ENCODE measurements at places on chromosomes 2 and 18.

GRCh38 chr2:10824191-10824590 is 11.6 kb upstream of the PDIA6 start:
- DNase-seq = no peak

DNA sequence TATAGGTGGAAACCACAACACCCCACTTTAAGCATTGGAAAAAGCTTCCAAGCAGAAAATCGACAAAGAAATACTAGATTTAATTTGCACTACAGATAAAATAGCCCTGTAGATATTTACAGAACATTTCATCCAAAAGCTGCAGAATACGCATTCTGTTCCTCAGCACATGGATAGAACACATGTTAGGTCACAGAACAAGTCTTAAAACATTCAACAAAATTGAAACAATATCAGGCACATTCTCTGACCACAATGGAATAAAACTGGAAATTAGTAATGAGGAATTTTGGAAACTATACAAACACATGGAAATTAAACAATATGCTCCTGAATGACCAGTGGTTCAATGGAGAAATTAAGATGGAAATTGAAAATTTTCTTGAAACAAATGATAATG is 27.8 kb upstream of the XDH start:
- DNase-seq = no peak

DNA sequence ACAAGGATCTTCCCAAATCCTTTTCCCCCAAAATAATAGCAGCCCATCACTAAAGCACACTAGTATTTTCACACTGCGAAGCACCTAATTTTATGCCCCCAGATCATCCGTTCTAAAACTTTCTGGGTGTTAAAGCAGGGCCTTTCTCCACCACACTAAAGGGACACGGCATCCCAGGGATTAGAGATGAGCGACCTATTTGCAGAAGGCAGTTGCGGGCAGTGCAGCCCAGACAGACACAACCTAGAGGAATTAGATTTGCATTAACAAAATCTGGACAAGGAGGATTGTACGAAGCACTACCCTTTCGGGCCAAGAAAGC is 402 bp downstream of the OSGEPL1 start:
- no peak for DNase-seq

DNA sequence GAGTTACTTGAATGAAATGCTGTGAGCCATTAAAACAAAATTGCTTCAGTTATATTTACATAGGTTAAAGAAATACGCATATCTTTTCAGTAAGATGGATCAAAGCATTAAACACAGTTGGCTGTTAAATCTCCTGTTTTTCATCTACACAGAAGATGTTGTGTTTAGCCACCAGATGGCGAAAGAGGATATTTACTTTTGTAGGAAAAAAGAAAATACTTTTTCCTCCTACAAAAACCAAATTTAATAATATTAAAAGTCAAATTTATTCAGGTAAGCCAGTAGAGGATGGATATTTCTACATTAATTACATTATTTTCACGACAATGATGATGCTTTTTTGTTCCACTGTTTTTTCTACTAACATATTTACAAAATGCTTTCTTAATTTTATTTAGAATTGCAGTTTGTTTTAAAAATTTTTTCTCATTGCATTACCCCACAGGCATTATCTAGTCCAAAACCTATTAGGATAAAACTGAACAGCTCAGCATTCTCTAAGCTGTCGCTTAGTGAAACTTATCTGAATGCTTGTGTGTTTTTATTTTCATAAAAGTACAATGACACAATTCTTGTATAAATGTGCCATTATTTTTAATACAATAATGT is 173.7 kb downstream of the ASXL3 start:
- DNase-seq = no peak

GRCh38 chr2:133713049-133713580 is 144.9 kb upstream of the NCKAP5 start:
- DNase-seq = no peak

- no peak for DNase-seq
These were observed 9.5 kb downstream of the ZEB2 start for GRCh38 chr2:144510294-144510991.

GRCh38 chr2:151292546-151292945 is 3.1 kb upstream of the NMI start:
- no peak for DNase-seq

GRCh38 chr18:62499263-62499650 is 23.6 kb upstream of the ZCCHC2 start:
- no peak for DNase-seq

DNA sequence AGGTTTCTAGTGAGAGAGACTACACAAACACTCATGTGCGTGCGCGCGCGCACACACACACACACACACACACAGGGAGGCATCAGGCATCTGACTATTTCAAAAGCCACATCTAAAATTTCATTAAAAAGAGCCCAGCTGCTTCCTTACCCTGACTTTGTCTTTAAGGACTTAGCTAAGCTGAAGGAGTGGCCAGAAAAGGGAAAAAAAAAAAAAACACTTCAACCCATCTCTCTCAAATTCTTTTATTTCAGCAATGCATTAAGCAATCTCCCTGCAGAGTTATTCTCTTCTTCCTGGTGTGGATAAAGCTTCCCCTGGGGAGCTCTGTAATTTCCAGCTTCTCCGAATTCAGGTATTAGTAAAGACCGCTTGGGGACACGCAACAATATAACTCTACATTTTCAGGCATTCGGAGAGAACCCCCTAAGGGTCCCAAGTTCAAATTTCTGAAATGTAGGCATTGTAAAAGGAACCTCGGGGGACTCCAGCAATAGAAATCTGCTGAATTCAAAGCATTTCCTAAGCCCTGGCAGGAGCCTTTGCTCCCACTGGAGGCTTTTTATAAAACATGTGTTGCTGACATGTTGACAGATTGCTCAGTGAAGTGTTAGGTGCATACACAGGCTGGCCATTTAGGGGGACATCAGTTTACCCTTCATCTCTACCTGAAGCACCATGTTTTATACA is 67.0 kb downstream of the ZNF521 start:
- no peak for DNase-seq

DNA sequence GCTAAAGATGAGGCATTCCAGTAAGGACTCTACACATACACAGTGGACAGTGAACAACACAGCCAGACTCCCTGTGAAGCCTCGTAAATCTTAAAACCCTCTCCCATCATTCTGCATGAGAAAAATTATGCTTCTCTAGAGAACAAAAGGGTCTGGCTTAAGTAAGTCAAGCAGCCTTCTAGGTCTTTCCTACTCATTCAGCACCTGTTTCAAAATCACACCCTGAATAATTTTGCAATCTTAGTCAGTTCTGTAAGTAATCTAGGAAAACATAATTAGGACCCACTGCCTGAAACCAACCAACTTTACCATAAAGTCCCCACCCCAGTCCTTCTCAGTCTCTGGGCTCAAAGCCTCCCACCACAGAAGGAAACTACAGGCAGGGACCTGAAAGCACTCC is 19.7 kb downstream of the IAH1 start:
- DNase-seq = no peak

DNA sequence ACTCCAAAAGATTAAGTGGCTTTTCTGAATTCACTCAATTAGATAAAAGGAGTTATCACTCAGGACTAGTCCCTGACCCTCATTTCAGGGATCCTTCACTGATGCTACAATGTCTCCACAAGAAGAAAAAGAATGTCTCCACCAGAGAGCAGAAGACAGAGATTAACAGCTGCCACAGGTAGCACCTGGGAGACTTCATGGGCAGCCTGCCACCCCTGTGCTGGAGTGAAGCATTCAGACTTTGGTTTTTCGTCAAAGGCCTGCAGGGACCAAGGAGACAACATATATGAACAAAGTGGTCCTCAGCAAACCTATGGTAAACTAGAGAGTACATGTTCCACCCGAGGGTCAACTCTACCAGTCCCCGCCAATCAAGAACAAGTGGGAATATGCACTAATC is 197.0 kb upstream of the ACVR2A start:
- no peak for DNase-seq

DNA sequence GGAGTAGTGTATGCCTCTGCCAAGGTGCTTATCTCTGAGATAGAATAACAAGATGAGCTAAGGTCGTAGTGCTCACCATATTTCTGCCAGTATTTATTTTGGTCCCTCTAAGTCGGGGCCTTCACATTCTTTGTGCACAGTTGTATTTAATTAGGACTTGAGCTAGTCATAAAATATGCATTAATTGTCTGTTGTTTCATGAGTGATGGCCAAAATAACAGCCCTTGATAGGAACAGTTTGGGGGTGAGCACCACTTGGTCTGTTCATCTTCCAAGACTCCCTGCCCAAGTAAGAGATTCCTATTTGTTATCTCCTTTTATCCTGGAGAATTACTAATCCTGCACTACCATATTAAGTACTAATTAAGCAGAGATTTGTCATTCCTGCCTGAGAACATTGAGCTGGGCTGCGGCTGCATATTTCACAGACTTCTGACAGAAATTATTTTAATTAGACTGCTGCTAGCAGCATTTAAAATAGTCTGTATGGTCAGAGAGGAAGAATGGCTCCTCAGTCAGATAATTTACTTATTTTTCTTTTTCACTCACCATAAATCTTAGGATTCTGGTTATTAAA is 435.1 kb downstream of the MTX2 start:
- DNase-seq = no peak

GRCh38 chr2:174957050-174957449 is 48.1 kb downstream of the CHN1 start:
- no peak for DNase-seq

DNA sequence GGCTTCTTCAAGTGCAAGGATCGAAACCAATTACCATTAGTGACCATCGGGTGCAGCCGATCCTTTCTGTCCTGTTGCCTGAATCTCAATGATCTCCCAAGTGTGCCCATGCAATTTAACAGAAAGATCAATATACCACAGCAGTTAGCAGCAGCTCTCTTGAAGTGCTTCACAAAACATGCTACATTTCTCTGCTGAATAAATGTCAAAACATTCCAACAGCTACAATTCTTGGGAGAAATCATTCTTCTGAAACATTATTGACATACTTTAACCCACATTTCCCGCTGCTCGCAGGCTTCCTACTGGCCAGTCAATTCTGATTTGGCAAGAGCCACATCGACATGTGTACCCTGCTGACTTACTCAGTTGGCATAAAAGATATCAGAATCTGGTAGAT is 907.7 kb downstream of the TMEM182 start:
- no peak for DNase-seq
